ENCODE measurements at places on chromosomes 1 and 21.
A peak's percentile ranks its signal among the peaks of the same experiment; 100 is the strongest.

GRCh38 chr1:178501705-178502329 is 5.1 kb upstream of the CLEC20A start:
- no peaks in the 10 kb centered on the region for H3K36me3 ChIP-seq
- peak; percentile 59 for DNase-seq
- H3K27ac ChIP-seq = no peak overlapping the region
- H3K27me3 ChIP-seq = no peaks in the 10 kb centered on the region
- H3K4me3 ChIP-seq = no peak overlapping the region

DNA sequence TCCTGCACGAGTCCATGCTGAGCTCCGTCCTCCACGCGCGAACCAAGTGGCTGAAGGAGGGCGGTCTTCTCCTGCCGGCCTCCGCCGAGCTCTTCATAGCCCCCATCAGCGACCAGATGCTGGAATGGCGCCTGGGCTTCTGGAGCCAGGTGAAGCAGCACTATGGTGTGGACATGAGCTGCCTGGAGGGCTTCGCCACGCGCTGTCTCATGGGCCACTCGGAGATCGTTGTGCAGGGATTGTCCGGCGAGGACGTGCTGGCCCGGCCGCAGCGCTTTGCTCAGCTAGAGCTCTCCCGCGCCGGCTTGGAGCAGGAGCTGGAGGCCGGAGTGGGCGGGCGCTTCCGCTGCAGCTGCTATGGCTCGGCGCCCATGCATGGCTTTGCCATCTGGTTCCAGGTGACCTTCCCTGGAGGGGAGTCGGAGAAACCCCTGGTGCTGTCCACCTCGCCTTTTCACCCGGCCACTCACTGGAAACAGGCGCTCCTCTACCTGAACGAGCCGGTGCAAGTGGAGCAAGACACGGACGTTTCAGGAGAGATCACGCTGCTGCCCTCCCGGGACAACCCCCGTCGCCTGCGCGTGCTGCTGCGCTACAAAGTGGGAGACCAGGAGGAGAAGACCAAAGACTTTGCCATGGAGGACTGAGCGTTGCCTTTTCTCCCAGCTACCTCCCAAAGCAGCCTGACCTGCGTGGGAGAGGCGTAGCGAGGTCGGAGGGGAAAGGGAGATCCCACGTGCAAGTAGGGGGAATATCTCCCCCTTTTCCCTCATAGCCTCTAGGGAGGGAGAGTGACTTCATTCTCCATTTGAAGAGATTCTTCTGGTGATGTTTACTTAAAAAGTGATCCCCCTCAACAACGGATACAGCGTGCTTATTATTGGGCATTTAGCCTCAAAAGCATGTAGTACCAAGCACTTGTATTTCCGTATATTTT is 991 bp downstream of the PRMT6 start:
- H3K4me1 ChIP-seq = peaks cover 15% of the 10 kb centered on the region
- H3K4me3 ChIP-seq = peak overlapping the region; percentile 99
- no peaks in the 10 kb centered on the region for H3K27me3 ChIP-seq

DNA sequence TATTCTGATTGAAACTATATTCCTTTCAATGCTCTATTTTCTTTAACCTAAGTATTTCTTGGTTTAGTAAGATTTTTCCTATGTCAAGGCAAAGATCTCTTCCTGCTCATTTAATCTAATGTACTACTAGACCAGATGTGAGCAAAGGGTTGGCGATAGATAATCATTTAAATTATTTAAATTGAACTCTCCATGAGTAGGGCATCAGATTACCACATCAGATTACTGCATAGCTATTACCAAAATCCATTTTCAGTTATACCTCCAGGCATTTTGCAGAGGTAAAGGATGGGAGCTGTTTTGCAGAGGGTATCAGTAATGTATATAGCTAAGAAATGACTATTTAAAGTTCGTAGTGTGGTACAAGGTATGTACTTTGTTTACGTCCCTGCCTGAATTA is 607.9 kb downstream of the PTPRC start:
- DNase-seq = no peak
- H3K27me3 ChIP-seq = no peaks in the 10 kb centered on the region
- H3K4me3 ChIP-seq = no peak overlapping the region
- H3K4me1 ChIP-seq = peaks cover 21% of the 10 kb centered on the region
- peaks cover 7% of the 10 kb centered on the region for H3K36me3 ChIP-seq
- H3K27ac ChIP-seq = no peak overlapping the region

GRCh38 chr1:152159144-152159543 is at the start of gene RPTN:
RPTN (minus strand) TSS chr1:152159228; CDS start chr1:152157889, 1,339 bp downstream.
- H3K27me3 ChIP-seq = peaks cover 3% of the 10 kb centered on the region
- H3K4me1 ChIP-seq = no peaks in the 10 kb centered on the region
- H3K27ac ChIP-seq = no peak within 1 kb of the TSS
- H3K4me3 ChIP-seq = no peak within 1 kb of the TSS
- DNase-seq = no peak

DNA sequence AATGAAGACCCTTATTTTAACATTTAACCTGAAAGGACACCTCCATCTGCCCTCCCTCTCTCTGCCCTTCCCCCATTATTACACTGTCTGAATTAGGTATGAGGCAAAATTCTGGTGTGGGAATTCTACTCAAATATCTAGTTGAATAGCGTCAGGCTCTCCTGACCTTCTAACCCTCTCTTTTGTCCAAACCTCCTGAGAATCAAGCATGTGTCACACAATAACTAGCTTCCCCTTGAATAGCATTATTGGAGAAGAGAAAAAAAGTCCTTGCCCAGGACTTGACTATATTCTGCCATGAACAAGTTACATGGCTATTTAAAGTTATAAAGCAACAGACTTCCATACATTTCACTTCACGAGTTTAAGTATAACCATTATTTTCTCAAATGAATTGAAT is 35.5 kb downstream of the USH2A start:
- H3K4me3 ChIP-seq = no peak overlapping the region
- no peak overlapping the region for H3K27ac ChIP-seq
- DNase-seq = no peak

- no peak overlapping the region for H3K27ac ChIP-seq
- H3K4me1 ChIP-seq = no peaks in the 10 kb centered on the region
- H3K27me3 ChIP-seq = peaks cover 15% of the 10 kb centered on the region
- no peak for DNase-seq
Measured at GRCh38 chr1:11855430-11855829, 3.3 kb downstream of the NPPB start.

- H3K4me1 ChIP-seq = no peaks in the 10 kb centered on the region
- no peak overlapping the region for H3K27ac ChIP-seq
- H3K36me3 ChIP-seq = no peaks in the 10 kb centered on the region
- DNase-seq = no peak
- H3K27me3 ChIP-seq = no peaks in the 10 kb centered on the region
Measured at GRCh38 chr1:100304921-100305320, 38.9 kb downstream of the RTCA start.

DNA sequence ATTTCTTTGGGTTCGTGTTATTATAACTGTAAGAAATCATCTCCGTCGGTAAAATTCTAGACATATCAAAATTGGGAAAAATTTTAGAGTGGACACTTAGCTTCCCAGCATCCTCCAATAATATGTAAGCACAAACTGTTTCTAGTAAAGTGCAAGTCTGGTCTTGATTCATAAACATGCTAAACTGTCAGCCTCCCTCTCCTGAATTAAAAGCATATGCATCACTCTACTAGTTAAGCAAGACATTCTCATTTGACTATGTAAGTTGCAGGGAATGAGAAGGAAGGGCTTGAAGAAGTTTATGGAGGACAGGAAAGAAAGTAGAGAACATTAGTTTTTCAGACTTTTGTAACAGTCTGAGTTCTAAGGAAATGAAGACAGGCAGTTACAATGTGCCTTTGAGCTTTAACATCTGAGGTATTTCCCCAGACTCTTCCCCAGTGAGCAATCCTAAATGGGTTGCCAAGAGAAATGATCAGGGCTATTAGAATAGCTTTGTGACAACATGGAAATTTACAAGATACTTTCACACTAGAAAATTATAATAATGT is 90.0 kb downstream of the TYW3 start:
- no peaks in the 10 kb centered on the region for H3K4me1 ChIP-seq
- DNase-seq = no peak
- no peak overlapping the region for H3K27ac ChIP-seq
- no peaks in the 10 kb centered on the region for H3K27me3 ChIP-seq
- H3K4me3 ChIP-seq = no peak overlapping the region

DNA sequence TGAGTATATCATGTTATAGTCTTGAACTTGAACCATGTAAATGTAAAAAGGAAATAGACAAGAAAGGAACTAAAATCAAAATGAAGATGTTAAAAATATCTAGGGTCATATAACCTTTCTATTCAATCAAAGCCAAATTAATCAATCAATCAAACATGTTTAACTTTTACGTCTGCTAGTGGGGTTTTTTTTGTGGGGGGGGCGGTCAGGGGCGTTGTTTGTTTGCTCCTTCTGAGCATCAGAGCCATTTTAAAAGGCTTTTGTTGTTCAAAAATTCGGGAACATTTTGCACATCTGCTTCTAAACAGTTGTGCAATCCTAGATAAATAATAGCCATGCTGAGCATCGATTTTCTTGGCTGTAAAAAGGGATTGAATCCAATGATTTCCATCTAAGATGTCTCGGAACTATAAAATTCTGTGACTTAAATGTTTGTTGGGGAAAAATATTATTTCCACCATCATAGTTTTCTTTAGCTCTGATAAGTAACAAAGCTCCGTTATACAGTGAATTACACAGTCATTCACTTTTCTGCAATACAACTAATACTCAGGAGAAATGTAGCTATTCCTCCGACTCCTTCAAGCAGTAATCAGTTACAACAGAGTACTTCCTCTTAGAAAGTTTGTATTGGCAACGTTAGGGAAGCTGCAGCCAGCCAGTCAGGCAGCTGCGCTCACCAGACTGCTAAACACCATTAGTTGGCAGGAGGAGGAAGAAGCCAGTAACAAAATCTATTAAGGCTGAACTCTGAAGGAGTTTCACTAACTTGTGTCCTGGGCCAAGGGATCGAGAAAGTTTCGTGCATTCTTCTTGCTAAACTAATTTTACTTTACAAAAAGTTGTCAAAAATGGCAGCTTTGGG is 2.2 kb downstream of the SPATA6 start:
- H3K36me3 ChIP-seq = no peaks in the 10 kb centered on the region
- peak; percentile 52 for DNase-seq
- H3K27ac ChIP-seq = peak overlapping the region; percentile 49
- H3K4me1 ChIP-seq = peaks cover 32% of the 10 kb centered on the region
- peaks cover 4% of the 10 kb centered on the region for H3K27me3 ChIP-seq
- peak overlapping the region; percentile 93 for H3K4me3 ChIP-seq

- H3K27me3 ChIP-seq = peaks cover 46% of the 10 kb centered on the region
- H3K27ac ChIP-seq = no peak within 1 kb of the TSS
- peaks cover 10% of the 10 kb centered on the region for H3K4me1 ChIP-seq
Measured at GRCh38 chr1:239386453-239387303, at the start of gene CHRM3. CHRM3 (plus strand) TSS chr1:239386568; CDS start chr1:239907452, 520,884 bp downstream.

GRCh38 chr1:191065771-191066170 is 588.1 kb upstream of the BRINP3 start:
- no peaks in the 10 kb centered on the region for H3K4me1 ChIP-seq
- H3K27me3 ChIP-seq = no peaks in the 10 kb centered on the region
- no peaks in the 10 kb centered on the region for H3K36me3 ChIP-seq
- no peak overlapping the region for H3K27ac ChIP-seq
- DNase-seq = no peak

GRCh38 chr1:156502894-156503697 is 2.5 kb upstream of the MEF2D start:
- peak overlapping the region; percentile 68 for H3K4me3 ChIP-seq
- H3K4me1 ChIP-seq = peaks cover 48% of the 10 kb centered on the region
- DNase-seq = no peak

DNA sequence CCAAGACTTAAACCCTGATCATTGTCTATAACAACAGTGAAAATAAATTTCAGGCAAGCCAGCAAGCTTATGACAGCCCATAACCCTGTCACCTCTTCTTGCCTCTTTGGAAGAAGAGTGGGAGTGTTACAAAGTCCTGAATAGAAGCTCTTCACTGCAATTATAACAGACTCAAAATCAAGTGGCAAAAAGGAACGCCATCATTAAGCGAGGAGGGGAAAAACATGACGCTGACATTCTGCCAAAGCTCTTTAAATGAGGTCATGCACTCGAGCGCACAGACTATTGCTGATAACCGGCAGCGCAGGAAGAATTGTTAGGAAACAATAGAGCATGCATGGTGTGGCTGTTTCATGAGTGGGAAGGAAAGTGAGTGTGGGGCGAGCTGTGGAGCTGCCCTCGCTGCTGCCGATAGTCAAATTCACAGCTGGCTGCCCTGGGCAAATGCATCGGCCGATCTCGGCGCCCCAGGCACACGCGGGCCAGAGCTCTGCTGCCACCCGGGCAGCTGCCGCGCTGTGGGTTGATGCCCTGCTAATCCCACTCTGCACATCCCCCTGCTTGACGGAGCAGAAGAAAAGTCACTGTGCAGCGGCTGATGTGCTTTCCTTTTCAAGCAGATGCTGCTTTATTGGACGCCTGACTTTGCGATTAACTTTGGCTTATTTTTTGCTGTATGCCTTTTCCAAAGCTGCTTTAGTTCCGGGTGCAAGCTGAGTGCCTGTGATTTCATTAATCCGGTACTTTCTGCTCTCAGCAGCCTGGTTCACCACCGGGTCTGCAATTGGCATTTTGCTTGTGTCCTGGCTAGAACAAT is 102.4 kb upstream of the ST6GALNAC5 start:
- peaks cover 6% of the 10 kb centered on the region for H3K27me3 ChIP-seq
- no peak overlapping the region for H3K27ac ChIP-seq
- H3K4me1 ChIP-seq = no peaks in the 10 kb centered on the region
- no peak overlapping the region for H3K4me3 ChIP-seq

DNA sequence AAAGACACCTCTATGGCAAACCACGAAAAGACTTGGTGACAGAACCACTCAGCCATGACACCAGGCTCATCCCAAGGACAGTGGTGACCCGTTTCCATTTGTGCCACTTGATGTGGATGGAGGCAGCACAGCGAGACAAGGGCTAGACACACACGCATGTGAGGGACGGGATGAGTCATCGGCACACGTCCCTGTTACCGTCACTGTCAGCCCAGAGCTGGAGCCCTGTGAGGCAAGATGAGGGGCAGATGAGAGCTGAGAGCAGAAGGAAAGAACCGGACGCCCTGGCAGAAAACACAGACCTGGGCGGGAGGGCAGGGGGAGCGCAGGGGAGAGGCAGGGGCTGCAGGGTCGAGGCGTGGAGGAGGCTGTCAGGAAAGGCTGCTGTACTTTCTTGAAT is 57.8 kb downstream of the SIK1 start:
- H3K4me1 ChIP-seq = peaks cover 17% of the 10 kb centered on the region
- H3K27ac ChIP-seq = no peak overlapping the region

DNA sequence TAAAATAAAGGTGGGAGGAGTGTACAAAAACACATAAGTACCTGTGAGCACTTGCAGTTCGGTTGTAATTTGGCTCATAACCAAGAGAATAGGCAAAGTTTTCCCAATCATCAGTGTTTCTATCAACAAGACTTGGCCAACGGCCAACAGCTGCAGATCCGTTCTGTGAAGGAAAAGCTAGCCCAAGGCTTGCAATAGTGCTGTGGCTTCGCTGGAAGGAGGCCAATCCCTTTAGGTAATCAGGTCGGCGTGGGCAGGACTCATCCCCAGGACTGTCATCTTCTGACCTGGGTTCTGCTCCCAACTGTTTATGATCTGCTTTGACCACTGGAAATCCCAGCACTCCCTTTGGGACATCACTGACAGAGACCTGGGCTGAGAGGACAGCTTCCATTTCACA is 107.8 kb downstream of the LYST start:
- H3K4me1 ChIP-seq = no peaks in the 10 kb centered on the region
- no peak overlapping the region for H3K27ac ChIP-seq
- H3K4me3 ChIP-seq = no peak overlapping the region
- H3K27me3 ChIP-seq = no peaks in the 10 kb centered on the region
- peaks cover 19% of the 10 kb centered on the region for H3K36me3 ChIP-seq
- no peak for DNase-seq

GRCh38 chr21:29185172-29185571 is 54.7 kb downstream of the MAP3K7CL start:
- H3K36me3 ChIP-seq = peaks cover 5% of the 10 kb centered on the region
- no peak overlapping the region for H3K4me3 ChIP-seq
- no peak for DNase-seq
- H3K27ac ChIP-seq = no peak overlapping the region
- H3K27me3 ChIP-seq = no peaks in the 10 kb centered on the region

GRCh38 chr1:14439015-14439414 is 159.5 kb upstream of the KAZN start:
- no peak for DNase-seq
- no peaks in the 10 kb centered on the region for H3K27me3 ChIP-seq
- no peaks in the 10 kb centered on the region for H3K36me3 ChIP-seq
- H3K4me3 ChIP-seq = no peak overlapping the region

Data from naive B cell (primary cell).